ENCODE measurements at places on chromosomes 1 and 21. TPM values are rescaled to one million over a fixed set of nuclear protein-coding genes. Genes with fewer than 3 reads are reported as not detected.

RGS13 gene
- not detected for total RNA-seq

SPRR2B gene
- not detected for total RNA-seq

AADACL4 gene
- total RNA-seq, result not detected

TTC22 gene
- total RNA-seq, result 15.3 TPM

CFAP74 gene
- total RNA-seq, result not detected

TFF2 gene
- total RNA-seq, result not detected

AADACL3 gene
- total RNA-seq, result not detected

CENPL gene
- 36.2 TPM for total RNA-seq

DFFB gene
- total RNA-seq, result 8.6 TPM

DNA sequence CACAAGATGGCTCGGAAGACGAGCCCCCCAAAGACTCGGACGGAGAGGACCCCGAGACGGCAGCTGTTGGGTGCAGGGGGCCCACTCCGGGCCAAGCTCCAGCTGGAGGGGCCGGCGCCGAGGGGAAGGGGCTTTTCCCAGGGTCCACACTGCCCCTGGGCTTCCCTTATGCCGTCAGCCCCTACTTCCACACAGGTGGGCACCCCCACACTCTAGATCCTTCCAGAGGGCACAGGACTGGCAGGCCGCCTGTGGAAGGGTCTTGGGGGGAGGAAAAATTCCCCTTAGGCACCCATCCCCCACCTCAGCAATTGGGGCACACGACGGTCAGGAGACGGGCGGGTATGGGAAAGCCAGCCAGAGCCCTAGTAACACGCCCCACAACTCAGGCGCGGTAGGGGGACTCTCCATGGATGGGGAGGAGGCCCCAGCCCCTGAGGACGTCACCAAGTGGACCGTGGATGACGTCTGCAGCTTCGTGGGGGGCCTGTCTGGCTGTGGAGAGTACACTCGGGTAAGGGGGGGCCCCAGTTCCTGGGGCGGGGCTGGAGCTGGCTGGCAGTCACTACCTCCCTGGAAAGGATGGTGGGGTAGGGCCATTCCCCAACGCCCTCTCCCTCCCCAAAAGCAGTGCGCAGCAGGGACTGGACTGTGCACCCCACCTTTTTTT lies 16.1 kb downstream of the NOC2L start:
- no peak overlapping the region for H3K4me3 ChIP-seq
- no peak for DNase-seq
- H3K27me3 ChIP-seq, result peaks cover 15% of the 10 kb centered on the region
- H3K27ac ChIP-seq, result no peak overlapping the region

- H3K27ac ChIP-seq, result no peak overlapping the region
- no peaks in the 10 kb centered on the region for H3K4me1 ChIP-seq
- DNase-seq, result no peak
Observed at GRCh38 chr1:227466039-227466645, 97.2 kb upstream of the ZNF678 start.

DNA sequence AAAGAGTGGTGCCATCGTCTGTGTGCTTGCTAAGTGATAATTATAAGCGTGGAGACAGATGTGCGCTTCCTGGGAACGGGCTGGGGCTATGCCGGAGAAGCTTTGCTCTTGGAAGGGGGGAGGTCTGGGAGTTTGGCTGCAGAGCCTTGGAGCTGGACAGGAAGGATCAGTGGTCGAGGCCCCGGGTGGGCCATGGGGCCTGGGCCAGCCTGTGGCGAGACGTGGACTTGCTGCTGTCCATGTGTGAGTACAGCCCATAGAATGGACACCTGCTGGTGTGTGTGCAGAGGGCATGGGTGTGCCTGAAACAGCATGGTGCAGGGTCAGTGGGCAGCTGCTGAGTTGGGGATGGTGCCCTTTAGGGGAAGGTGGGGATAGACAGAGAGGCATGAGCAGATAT lies 121.3 kb downstream of the PCBP3 start:
- H3K4me1 ChIP-seq, result peaks cover 53% of the 10 kb centered on the region
- H3K4me3 ChIP-seq, result no peak overlapping the region
- no peak for DNase-seq
- H3K27ac ChIP-seq, result no peak overlapping the region

- H3K36me3 ChIP-seq, result peaks cover 32% of the 10 kb centered on the region
- peaks cover 96% of the 10 kb centered on the region for H3K4me1 ChIP-seq
- peak overlapping the region; percentile 99 for H3K27ac ChIP-seq
- H3K27me3 ChIP-seq, result no peaks in the 10 kb centered on the region
Observed at GRCh38 chr1:116769561-116769977, 15.3 kb downstream of the CD2 start.

DNA sequence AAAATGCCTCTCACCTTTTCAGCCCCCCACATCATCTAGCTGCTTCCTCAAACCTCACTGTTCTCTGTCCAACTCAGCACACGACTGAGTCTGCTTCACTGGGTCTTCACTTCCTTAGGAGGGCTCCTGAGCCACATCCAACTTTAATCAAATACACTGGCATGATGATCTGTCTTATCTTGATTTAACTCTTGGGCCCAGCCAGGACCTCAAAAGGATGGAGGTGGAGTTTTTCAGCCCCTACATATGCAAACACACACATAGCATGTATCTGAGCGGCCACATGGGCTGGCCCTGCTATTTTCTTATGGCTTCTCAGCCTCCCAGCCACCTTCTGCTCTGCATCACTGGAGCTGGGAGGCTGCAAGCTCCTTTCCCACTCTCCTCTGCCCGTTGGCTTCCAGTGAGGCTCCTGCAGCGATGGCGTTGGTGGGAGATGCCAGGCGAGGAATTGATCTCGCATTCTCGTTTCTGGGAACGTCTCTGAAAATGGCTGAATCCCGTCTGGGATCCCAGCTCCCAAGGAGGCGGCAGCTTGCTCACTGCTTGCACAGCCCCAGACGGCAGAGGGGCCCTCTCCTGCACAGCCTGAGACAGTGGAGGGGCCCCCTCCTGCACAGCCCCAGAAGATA lies 1.8 kb upstream of the PRXL2B start:
- DNase-seq, result no peak
- H3K4me1 ChIP-seq, result peaks cover 51% of the 10 kb centered on the region
- peak overlapping the region; percentile 98 for H3K4me3 ChIP-seq
- H3K27me3 ChIP-seq, result no peaks in the 10 kb centered on the region

- H3K27me3 ChIP-seq, result no peaks in the 10 kb centered on the region
- peaks cover 11% of the 10 kb centered on the region for H3K4me1 ChIP-seq
- H3K36me3 ChIP-seq, result peaks cover 6% of the 10 kb centered on the region
- H3K4me3 ChIP-seq, result no peak overlapping the region
- DNase-seq, result peak; percentile 20
Observed at GRCh38 chr1:244273845-244274619, 177.7 kb downstream of the ADSS2 start.

GRCh38 chr21:46091118-46091517 lies 6.8 kb upstream of the COL6A2 start:
- peaks cover 13% of the 10 kb centered on the region for H3K36me3 ChIP-seq
- DNase-seq, result no peak
- peak overlapping the region; percentile 32 for H3K27ac ChIP-seq
- no peaks in the 10 kb centered on the region for H3K4me1 ChIP-seq
- no peaks in the 10 kb centered on the region for H3K27me3 ChIP-seq
- no peak overlapping the region for H3K4me3 ChIP-seq

DNA sequence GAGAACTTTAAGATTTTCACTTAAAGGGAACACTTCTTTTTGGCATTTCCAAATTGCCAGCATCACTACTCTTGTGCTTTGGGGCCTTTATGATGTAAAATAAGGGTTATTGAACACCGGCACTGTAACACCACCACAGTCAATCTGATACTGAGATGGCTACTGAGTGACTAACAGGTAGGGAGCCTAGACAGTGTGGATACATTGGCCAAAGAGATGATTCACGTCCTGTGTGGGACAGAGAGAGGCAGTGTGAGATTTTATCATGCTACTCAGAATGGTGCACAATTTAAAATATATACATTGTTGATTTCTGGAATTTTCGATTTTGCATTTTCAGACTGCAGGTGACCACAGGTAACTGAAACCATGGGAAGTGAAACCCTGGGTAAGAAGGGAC lies 261.6 kb downstream of the SPATA17 start:
- H3K4me3 ChIP-seq, result no peak overlapping the region
- no peaks in the 10 kb centered on the region for H3K27me3 ChIP-seq
- no peaks in the 10 kb centered on the region for H3K36me3 ChIP-seq
- H3K27ac ChIP-seq, result no peak overlapping the region
- H3K4me1 ChIP-seq, result no peaks in the 10 kb centered on the region
- no peak for DNase-seq

DNA sequence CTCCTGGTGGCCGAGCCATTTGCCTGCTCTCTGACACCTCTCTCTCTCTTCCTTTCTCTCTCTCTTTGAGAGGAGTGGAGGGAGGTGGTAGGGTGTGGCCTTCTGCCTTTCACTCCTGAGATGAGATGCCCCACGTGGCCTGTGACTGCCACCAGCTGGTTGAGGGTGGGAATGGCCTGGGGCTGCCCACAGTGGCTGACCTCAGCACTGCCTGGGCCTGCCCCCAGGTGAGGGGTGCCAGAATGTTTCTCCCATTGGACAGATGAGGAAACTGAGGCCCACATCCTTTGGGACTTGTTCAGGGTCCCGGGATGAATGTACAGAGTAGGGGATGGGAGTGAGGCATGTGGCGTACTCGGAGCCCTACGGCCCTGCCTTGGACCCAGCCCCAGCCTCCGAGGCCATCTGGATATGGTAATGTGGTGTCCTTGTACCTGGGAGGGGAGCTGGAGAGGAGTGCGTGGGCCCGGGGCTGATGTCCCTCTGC lies 12.7 kb upstream of the C1orf167 start:
- H3K4me3 ChIP-seq, result no peak overlapping the region
- H3K36me3 ChIP-seq, result no peaks in the 10 kb centered on the region
- no peak overlapping the region for H3K27ac ChIP-seq
- no peaks in the 10 kb centered on the region for H3K27me3 ChIP-seq
- DNase-seq, result peak; percentile 65

- no peak for DNase-seq
- H3K27me3 ChIP-seq, result no peaks in the 10 kb centered on the region
- H3K36me3 ChIP-seq, result peaks cover 38% of the 10 kb centered on the region
- no peaks in the 10 kb centered on the region for H3K4me1 ChIP-seq
- H3K4me3 ChIP-seq, result no peak overlapping the region
Observed at GRCh38 chr1:167697667-167698141, 24.1 kb upstream of the MPZL1 start.

DNA sequence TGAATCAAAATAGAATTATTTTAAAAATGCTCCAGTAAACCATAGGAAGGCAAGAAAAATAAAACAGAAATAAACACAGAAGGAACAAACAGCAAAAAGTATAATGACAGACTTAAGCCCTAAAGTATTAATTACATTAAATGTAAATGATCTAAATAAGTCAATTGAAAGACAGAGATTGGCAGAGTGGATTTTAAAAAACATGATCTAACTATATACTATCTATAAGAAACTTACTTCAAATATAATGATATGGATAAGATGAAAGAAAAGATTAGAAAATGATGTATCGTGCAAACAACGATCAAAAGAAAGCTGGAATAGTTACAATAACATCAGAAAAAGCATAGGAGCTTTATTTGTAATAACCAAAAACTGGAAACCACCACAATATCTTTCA lies 90.8 kb downstream of the CAMK2N1 start:
- no peak overlapping the region for H3K27ac ChIP-seq
- H3K36me3 ChIP-seq, result no peaks in the 10 kb centered on the region
- no peak for DNase-seq
- H3K27me3 ChIP-seq, result peaks cover 52% of the 10 kb centered on the region
- no peaks in the 10 kb centered on the region for H3K4me1 ChIP-seq
- H3K4me3 ChIP-seq, result no peak overlapping the region

GRCh38 chr1:6960291-6960811 lies 175.1 kb downstream of the CAMTA1 start:
- no peaks in the 10 kb centered on the region for H3K36me3 ChIP-seq
- peaks cover 18% of the 10 kb centered on the region for H3K27me3 ChIP-seq
- no peak for DNase-seq
- H3K27ac ChIP-seq, result no peak overlapping the region

DNA sequence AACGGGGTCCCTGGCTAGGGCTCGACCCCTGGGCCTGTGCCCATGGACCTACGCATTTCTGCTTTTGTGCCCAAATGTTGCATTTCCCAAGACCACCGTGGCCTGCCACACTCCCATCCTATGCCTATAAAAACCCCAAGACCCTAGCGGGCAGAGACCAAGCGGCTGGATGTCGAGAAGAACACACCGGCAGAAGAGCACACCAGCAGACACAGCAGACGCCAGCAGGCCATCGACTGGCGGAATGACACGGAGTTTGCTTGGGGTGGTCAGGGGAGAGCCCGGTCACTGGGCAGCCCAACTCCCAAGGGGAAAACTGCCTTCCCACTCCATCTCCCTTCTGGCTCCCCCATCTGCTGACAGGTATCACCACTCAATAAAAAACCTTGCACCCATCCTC lies 4.4 kb downstream of the TCP10L start:
- H3K27ac ChIP-seq, result no peak overlapping the region
- no peak overlapping the region for H3K4me3 ChIP-seq
- H3K4me1 ChIP-seq, result no peaks in the 10 kb centered on the region
- H3K36me3 ChIP-seq, result no peaks in the 10 kb centered on the region
- H3K27me3 ChIP-seq, result no peaks in the 10 kb centered on the region
- no peak for DNase-seq

GRCh38 chr1:181135437-181135731 lies 46.9 kb downstream of the IER5 start:
- peaks cover 1% of the 10 kb centered on the region for H3K27me3 ChIP-seq
- H3K36me3 ChIP-seq, result no peaks in the 10 kb centered on the region
- H3K4me1 ChIP-seq, result peaks cover 67% of the 10 kb centered on the region
- DNase-seq, result peak; percentile 45
- peak overlapping the region; percentile 72 for H3K27ac ChIP-seq
- peak overlapping the region; percentile 71 for H3K4me3 ChIP-seq

DNA sequence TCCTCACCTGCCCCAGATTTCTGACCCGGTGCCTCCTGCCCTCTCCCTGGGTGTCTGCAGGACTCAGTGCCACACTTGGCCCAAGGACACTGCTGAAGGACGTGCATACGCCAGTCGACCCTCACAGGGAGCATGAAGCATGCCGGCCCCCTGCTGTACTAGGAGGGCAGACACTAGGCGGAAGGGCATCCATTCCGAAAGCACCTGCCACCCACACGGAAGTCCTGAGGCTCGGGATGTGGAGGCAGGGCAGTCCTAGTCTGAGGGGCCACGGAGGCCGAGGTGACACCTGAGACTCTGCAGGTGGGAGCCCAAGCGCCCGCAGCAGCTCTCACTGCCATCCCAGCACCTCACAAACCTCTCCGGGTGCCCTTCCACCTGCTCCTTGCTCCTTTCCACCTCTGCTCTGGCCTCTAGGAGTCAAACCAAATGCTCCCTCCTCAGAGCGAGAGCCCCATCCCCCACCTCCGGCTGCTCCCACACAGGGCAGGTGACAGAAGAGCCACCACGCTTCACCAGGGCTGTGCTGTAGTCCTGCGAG lies 2.4 kb downstream of the NPHP4 start:
- H3K27ac ChIP-seq, result no peak overlapping the region
- H3K36me3 ChIP-seq, result no peaks in the 10 kb centered on the region
- H3K4me1 ChIP-seq, result peaks cover 21% of the 10 kb centered on the region
- H3K27me3 ChIP-seq, result no peaks in the 10 kb centered on the region

- peaks cover 30% of the 10 kb centered on the region for H3K4me1 ChIP-seq
- H3K4me3 ChIP-seq, result no peak overlapping the region
- no peaks in the 10 kb centered on the region for H3K36me3 ChIP-seq
- DNase-seq, result peak; percentile 83
- H3K27me3 ChIP-seq, result no peaks in the 10 kb centered on the region
Observed at GRCh38 chr1:109201123-109201703, 12.5 kb upstream of the SARS1 start.

GRCh38 chr1:227305894-227306626 lies 12.2 kb downstream of the CDC42BPA start:
- H3K4me3 ChIP-seq, result no peak overlapping the region
- DNase-seq, result no peak
- no peaks in the 10 kb centered on the region for H3K4me1 ChIP-seq
- H3K27me3 ChIP-seq, result no peaks in the 10 kb centered on the region
- no peak overlapping the region for H3K27ac ChIP-seq
